ENCODE measurements at places on chromosomes 5 and 9. TPM values are rescaled to one million over a fixed set of nuclear protein-coding genes. Genes with fewer than 3 reads are reported as not detected.

GRCh38 chr9:136512651-136513071 is 29.8 kb upstream of the SEC16A start:
- no peaks in the 10 kb centered on the region for H3K27me3 ChIP-seq
- peak overlapping the region; percentile 72 for H3K27ac ChIP-seq
- no peaks in the 10 kb centered on the region for H3K4me1 ChIP-seq
- H3K4me3 ChIP-seq, result no peak overlapping the region
- H3K36me3 ChIP-seq, result no peaks in the 10 kb centered on the region

DNA sequence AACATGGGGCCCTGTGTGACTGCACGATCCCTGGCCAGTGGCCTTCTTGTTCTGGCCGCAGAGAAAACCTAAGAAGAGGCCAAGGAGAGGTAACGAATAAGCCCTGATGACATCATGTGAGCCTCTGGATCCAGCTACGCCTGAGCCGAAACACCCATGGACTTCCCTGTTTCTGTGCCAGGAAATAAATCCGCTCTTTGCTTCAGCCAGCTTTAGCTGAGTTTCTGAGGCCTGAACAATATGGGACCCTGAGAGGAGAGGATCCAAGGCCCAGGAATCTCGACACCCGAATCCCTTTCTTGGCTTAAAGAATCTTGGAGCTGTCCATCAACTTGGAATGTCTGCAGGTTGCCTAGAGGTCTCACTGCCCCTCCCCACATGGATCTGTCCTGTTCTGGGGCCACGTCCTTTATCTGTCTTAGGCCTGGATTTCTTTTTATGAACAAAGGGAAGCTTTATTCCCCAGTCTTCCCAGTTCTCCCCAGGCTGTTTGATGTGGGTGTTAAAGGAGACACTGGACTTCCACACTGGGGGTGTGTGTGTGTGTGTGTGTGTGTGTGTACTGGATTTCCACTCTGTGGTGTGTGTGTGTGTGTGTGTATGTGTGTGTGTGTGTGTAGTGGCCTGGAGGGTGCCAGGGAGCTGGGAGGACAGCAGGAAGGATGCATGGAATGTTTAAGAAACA is 13.7 kb downstream of the IER5L start:
- no peak overlapping the region for H3K4me3 ChIP-seq
- no peaks in the 10 kb centered on the region for H3K36me3 ChIP-seq
- peaks cover 10% of the 10 kb centered on the region for H3K4me1 ChIP-seq
- H3K27ac ChIP-seq, result peak overlapping the region; percentile 80
- no peaks in the 10 kb centered on the region for H3K27me3 ChIP-seq
- peak; percentile 73 for DNase-seq

DNA sequence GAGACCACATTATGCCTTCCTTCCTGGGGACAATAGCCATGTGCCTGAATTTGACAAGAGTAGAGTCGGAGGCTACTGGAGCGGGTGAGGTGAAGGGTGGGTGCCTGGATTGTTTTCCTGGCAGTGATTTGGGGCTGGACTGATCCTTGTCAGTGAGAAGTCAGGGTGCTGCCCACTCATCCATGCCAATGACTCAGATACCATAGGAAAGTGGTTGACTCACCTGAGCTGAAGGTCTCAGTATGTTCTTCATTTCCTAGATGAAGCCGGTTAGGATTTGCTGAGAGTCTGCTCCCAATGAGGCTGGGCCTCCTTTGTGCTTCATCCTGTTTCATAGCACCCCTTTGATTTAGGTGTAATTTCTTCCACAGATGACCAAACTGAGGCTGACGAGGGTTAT is 366.0 kb downstream of the KDM4C start:
- no peak overlapping the region for H3K27ac ChIP-seq
- no peak overlapping the region for H3K4me3 ChIP-seq
- no peaks in the 10 kb centered on the region for H3K36me3 ChIP-seq
- H3K27me3 ChIP-seq, result no peaks in the 10 kb centered on the region

INSL4 gene
- total RNA-seq, result not detected

DNA sequence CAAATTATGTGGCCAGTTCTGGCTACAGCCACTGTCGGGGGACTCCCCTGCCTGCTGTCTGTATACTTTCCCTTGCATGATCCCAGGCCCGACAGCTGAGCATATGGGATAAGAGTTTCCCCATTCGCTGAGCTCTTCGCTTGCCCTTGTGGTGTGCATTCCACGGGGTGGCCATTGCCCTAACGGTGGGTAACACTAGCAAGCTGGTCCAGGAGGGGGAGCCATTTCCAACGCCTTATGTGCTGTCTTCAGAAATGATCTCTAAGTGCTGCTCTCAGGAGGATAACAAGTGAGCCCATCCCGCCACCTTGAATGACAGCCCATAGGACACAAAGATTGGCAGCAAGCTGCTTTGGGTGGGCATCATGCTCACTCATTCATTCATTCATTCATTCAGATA is 190.9 kb downstream of the FSTL4 start:
- no peaks in the 10 kb centered on the region for H3K4me1 ChIP-seq
- H3K36me3 ChIP-seq, result no peaks in the 10 kb centered on the region

DNA sequence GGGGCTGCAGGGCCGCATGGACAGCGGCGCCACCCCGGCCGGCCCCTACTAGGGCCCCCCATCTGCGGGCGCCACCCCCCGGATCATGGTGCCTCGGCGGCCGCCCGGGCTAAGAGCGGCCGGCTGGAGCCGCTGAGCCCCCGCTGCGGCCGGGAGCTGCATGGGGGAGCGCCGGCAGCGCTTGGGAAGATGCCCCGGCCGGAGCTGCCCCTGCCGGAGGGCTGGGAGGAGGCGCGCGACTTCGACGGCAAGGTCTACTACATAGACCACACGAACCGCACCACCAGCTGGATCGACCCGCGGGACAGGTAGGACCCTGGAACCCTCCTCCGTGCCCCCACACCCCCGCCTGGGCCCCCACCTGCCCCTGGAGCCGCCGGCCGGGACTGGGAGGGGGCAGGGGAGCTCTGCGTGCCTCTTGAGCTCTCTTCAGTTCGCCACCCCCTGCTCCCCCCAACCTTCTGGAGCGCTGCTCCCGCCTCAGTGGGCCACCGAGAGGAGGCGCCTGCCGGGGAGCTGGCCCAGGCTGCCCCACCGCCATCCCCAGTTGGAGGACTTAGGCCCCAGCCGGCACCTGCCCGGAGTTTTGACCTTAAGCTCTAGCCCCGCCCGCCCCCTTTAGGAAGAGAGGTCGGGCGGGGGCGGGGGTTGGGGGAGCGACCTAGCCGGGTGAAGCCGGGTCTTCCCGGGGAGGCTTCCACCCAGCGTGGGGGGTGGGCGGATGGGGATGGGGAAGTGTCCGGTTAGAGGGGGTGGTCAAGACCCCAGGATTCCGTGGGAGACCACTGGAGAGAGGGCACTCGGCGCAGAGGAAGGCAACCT is 730 bp downstream of the WWC1 start:
- no peak overlapping the region for H3K27ac ChIP-seq
- H3K36me3 ChIP-seq, result no peaks in the 10 kb centered on the region
- peak overlapping the region; percentile 14 for H3K4me3 ChIP-seq
- H3K4me1 ChIP-seq, result no peaks in the 10 kb centered on the region
- H3K27me3 ChIP-seq, result peaks cover 5% of the 10 kb centered on the region

All from uterus (tissue), 4 donors.